ENCODE measurements at places on chromosomes 12 and 14. TPM values are rescaled to one million over a fixed set of nuclear protein-coding genes. Genes with fewer than 3 reads are reported as not detected.

- no peak for DNase-seq
Observed at GRCh38 chr12:124608450-124608870, 41.0 kb upstream of the NCOR2 start.

DNA sequence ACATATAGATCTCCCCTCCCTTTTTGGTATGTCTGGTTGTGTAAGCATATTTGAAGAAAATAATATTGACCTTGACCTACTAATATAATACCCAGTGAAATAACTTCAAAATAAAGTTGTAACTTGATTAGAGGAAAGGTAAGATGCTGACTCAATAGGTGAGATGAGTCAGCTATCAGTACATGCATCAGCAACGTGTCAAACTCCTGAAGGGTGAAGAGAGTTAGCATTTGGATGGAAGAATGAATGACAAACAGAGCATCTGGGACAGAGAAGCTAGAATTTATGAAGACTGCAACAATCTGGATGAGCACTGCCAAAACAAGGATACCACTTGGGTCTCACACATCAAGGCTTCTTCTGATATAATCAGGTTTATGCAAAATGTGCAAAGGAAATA, 74.9 kb downstream of the PPP2R5E start:
- DNase-seq = no peak

DNA sequence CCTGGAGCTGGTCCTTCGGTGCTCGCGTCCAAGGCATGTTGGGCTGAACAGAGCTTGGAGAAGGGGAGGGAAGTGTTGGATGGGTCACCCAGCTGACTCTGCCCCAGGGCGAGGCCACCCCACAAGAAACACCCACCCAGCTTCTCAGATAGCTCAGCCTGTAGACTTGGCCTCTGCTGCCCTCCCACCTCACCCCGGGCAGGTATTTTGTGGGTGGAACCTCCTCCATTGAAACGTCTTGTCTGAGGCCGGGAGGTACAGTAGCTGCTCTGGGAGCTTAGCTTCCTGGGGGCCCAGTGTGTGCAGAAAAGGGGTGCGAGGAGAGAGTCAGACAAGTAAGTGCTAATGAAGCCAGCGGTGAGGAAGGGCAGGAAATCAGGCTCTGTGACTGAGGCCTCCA, 54.8 kb upstream of the TSPAN9 start:
- DNase-seq = no peak

DNA sequence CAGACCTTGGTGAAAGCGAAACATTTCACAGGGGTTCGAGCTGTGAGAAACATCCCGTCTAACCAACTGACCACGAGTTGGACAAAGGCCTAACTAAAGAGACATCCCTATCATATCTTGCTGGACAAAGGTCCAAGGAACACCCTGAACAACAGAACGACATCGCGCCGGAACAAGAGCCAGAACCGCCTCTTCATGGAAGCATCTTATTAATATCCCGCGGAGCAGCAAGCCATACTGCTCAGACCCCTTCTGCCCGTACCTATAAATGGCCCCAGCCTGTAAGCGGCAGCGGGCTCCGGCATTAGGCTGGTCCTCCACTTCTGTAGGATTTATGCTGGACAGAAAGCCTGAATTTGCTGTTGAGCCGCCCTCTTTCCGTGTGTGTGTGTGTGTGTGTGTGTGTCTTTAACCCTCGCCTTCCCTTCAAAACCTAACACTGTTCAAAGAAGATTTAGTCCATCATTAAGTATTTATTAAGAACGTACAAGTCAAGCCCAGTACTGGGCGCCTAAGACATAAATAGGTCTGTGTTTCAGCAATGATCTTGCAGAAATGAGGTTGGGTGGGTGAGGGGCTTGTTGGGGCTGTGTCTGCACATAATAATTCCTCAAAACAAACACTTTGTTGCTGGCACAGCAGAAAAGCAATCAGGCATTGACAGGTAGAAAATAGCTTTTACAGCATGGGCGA, 1.9 kb downstream of the SLC6A15 start:
- peak; percentile 9 for DNase-seq

Gene CCDC175
- not detected for total RNA-seq

- DNase-seq = no peak
Observed at GRCh38 chr12:115619889-115620288, 657.6 kb downstream of the MED13L start.

- no peak for DNase-seq
Observed at GRCh38 chr12:91009319-91009950, 4.7 kb upstream of the EPYC start.

- DNase-seq = no peak
Observed at GRCh38 chr12:50579757-50580267, 75.0 kb downstream of the DIP2B start.

DNA sequence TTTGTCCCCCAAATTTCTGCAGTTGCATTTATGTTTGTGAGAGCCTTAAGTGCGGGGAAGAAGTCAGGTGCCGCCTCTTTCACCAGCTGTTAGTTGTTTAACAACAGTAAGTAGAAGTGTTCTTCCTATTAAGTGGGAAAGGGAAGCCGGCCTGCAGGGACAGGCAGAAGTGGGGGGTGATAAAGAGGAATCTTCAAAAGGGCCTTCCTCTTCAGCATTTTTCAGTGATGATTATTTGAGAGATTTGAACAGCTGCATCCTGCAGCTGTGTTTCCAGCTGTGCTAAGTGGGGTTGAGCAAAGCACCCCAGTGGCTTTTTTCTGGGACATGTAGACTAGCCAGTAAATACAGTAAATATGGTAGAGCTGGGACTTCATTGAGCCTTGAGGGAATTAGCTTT, 32.1 kb upstream of the SLC38A1 start:
- DNase-seq = peak; percentile 44

Gene TAS2R7
- total RNA-seq = not detected

Gene POTEG
- not detected for total RNA-seq

- no peak for DNase-seq
Observed at GRCh38 chr12:122368361-122369073, 54.0 kb downstream of the CLIP1 start.

DNA sequence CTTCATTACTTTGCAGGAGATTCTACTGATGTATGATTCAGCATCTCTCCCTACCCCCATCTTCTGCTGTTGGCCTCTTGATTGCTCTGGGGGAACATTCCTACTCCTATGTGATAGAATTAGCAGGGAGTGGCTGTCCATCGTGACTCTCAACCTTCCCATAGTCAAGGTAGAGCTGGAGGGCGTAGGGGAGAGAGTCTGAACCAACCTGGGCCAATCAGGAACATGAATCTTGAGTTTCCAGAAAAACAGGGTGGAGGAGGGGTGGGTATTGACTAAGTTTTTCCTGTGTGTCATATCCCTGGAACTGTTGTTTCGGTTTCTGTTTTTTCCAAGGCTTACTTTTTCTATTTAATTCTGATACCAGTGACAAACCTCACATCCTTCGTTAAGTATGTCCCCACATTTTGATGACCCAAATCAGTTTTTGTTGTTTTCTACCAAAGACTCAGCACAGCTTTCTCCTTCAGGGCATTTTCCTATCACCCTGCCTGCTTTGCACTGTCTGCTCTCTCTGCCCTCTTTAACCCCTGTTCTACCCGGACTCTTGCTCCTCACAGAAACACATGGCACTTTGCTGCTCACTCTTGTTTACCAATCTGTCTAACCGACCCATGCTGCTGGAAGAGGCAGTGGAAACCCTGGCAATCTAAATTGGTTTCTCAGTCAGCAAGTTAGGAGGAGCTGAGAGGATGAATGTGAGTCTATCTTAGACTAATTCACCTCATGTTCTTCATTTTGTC, 1428.3 kb downstream of the AACS start:
- no peak for DNase-seq

- DNase-seq = no peak
Observed at GRCh38 chr14:34224221-34224620, 237.8 kb downstream of the SPTSSA start.

Gene PPP1R1A
- total RNA-seq = 1.3 TPM

Gene MDGA2
- 8.1 TPM for total RNA-seq

DNA sequence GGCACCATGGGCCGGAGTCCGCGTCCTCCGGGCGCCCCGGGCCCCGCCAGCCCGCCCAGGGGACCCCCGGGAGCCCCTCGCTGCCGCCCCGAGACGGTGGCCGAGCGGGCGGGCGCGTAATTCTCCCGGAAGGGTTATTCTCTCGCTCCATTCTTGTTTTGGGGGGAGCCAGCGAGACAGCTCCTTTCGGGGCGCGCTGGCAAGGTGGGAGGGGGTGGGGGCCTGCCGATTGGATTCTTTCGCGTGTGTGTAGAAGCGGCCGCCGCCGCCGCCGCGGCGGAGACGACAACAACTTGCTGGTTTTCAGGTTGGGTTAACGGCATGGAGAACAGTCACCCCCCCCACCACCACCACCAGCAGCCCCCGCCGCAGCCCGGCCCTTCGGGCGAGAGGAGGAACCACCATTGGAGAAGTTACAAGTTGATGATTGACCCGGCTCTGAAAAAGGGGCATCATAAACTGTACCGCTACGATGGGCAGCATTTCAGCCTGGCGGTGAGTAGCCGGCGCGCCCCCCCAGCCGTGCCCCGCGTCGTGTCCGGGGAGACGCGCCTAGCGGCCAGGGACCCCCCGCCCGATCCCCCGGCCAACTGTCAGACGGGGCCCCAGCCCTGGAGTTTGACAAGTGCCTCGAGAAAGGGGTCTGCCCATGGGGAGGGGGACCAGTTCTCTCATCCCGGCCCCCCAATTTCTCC, 755 bp downstream of the SETD1B start:
- no peak for DNase-seq

GRCh38 chr14:103178521-103178920, 55.3 kb downstream of the TNFAIP2 start:
- no peak for DNase-seq

Gene ARHGEF25
- total RNA-seq = 20.0 TPM

DNA sequence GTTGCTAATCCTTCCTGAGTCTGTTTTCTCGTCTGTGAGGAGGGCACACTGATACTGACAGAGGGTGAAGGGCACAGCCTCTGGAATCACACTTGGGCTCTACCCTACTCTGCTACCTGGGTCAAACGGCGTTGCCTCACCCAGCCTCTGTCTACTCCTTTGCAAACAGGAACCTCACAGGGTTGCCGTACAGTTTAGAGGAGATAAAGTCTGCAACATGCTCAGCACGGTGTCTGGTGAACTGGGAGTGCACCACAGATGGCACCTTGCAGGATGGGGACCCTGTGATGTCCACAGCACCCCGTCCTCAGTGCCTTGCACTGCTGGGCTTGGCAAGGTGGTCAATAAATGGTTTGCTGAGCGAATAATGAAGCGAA, 38.3 kb downstream of the TESC start:
- no peak for DNase-seq

DNA sequence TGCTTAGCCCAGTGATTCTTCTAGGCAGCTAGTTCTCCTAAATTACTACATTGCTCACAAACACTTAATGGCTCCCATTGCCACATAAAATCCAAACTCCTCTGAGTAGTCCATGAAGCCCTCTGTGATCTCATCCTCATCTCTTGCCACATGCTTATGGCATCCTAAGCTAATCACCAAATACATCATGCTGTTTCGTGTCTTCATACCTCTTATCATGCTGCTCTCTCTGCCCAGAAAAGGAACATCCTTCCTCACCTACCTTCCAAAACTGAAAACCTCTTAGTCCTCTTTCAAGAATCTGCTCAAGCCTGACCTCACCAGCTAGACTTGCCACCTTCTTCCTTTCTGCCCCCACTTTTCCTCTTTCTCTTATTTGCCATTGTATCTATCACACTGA, 108.5 kb downstream of the DUSP6 start:
- no peak for DNase-seq

DNA sequence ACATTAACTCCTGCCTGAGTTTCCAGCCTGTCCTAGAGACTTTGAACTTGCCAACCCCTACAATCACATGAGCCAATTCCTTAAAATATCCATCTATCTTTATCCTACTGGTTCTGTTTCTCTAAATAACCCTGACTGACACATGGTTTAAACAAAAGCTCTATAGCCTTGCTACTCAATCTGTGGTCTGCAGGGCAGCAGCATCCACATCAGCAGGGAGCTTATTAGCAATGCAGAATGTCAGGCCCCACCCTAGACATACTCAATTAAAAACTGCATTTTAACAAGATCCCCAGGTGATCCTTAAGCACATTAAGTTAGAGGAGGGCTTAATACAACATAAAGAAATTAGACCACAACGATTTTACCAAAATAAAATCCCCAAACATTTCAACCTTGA, 108.3 kb upstream of the CPSF6 start:
- DNase-seq = no peak

- no peak for DNase-seq
Observed at GRCh38 chr14:92747701-92748258, 647 bp downstream of the LGMN start.

DNA sequence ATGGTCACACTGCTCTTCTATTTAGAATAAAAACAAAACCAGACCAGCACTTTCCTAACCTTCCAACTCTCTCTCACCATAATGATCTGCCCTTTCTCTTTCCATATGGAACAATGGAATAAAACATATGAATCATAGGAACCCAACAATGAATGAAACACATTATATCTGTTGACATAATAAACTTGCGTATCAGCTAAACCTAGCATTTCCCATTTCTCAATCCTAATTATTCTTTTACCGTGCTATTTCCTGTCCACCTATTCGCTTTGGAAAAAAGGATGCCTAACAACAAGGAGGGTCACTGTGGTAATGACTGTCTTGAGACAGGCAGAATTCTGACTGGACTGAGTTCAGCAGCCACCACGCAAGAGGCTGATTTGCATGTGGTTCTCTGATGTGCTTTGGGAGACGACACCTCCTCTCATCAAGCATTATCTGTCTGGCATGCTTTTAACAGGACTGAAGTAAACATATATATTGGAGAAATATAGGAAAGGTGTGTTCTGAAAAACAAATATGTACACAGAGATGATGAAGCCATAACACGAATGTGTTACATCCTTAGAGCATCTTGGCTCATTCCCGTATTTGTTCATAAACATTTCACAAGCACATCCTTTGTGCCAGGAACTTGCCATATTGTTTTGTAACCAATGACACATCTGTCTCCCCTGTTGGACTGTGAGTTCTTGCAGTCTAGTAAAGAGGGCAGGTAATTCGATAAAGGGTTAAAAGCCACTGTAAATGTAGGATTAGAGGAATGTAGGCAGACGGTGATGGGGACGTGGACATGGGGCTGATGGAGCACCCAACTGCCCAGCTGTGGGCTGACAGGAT, 87.7 kb downstream of the PTPRB start:
- DNase-seq = no peak

Gene SCNN1A
- total RNA-seq = 2.2 TPM

DNA sequence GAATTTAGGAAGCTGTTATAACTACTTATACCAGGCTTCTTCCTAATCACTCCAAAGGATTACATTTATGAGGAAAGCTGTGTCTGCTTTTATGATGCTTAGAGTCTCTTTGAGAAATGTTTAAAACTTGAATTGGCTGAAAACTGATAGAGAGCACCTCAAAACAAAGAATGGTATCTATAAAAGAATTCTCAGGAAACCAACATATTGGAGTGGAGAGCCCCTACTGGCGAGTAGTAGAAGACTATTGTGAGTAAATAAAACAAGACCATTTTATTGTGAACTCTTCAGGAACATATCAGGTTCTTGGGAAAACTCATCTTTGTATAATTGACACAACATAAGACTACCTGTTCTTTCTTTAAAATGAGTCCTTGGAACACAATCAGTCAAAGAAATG, 578.6 kb downstream of the RERGL start:
- DNase-seq = no peak

- no peak for DNase-seq
Observed at GRCh38 chr12:76720068-76720467, 43.8 kb upstream of the ZDHHC17 start.

- DNase-seq = no peak
Observed at GRCh38 chr14:95910628-95911027, 34.0 kb downstream of the TUNAR start.

GRCh38 chr12:34603382-34604035, 581.2 kb downstream of the ALG10 start:
- DNase-seq = no peak

GRCh38 chr12:63419154-63419553, 249.1 kb downstream of the DPY19L2 start:
- no peak for DNase-seq

Gene PABPN1
- 191 TPM for total RNA-seq

Gene FAR2
- total RNA-seq = 104 TPM
